ENCODE measurements at places on chromosomes 7 and 10.

DNA sequence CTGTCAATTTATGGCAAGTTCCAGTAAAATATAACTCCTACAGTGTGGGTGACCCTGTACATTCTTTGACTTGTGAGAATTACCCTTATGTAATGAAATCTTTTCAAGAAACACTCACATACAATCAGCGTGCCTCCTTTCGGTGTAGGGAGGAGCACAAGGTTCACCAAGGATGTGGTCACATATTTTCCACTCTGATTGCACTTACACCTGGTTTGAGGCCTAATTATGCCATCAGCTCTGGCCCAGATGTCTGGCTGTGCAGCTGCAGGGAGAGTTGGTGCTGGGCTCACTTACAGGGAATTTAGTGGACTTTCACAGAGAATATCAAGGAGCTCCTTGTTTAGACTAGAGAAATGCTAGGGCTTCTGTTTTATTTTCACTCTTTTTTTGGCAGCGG is 146.0 kb upstream of the STEAP4 start:
- DNase-seq = no peak

GRCh38 chr7:134034652-134035051 is 92.5 kb upstream of the LRGUK start:
- no peak for DNase-seq

- DNase-seq = no peak
These were observed 12.7 kb downstream of the PTF1A start for GRCh38 chr10:23204773-23205172.

- no peak for DNase-seq
These were observed 148.4 kb downstream of the SEMA3D start for GRCh38 chr7:85038466-85038865.

- DNase-seq = no peak
These were observed 112.1 kb downstream of the SGMS1 start for GRCh38 chr10:50511492-50512213.

DNA sequence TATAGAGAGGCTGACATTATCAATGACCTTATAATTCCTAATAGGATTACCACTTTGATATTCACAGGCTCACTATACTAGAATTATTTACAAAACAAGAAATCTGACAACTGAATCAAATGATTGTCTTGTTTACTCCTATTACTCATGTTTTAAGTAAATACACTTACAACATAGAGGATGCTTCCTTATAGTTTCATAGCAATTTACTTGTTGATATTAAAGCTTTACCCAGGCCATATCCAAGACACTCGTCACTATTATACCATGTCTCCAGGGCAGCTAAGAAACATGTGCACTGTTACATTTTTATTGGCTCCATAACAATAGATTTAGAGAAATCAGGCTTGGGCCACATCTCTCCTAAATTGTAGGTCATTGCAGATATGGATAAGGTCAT is 276.9 kb downstream of the HGF start:
- no peak for DNase-seq

- DNase-seq = no peak
These were observed 75.0 kb downstream of the EEPD1 start for GRCh38 chr7:36228039-36228438.

DNA sequence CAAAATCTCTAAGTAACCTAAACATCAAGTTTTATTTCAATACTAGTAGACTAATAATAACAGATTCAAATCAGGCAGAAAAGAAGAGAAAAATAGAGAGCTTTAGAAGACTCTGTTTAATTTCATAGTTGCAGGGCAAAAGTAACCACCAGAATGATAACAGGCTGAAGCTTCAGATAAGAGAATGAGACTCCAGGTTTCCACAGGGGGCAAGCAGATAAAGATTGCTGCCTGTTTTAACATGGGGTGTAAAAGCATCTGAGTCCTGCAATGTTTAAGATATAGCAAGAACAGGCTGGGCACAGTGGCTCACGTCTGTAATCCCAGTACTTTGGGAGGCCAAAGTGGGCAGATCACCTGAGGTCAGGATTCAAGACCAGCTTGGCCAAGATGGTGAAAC is 11.0 kb downstream of the CROT start:
- no peak for DNase-seq

- no peak for DNase-seq
These were observed 334.8 kb upstream of the GALNT17 start for GRCh38 chr7:70797109-70797514.

- peak; percentile 7 for DNase-seq
These were observed 166.3 kb upstream of the ADCY1 start for GRCh38 chr7:45407730-45408408.

- DNase-seq = no peak
These were observed 13.4 kb downstream of the JCAD start for GRCh38 chr10:30045961-30046360.

DNA sequence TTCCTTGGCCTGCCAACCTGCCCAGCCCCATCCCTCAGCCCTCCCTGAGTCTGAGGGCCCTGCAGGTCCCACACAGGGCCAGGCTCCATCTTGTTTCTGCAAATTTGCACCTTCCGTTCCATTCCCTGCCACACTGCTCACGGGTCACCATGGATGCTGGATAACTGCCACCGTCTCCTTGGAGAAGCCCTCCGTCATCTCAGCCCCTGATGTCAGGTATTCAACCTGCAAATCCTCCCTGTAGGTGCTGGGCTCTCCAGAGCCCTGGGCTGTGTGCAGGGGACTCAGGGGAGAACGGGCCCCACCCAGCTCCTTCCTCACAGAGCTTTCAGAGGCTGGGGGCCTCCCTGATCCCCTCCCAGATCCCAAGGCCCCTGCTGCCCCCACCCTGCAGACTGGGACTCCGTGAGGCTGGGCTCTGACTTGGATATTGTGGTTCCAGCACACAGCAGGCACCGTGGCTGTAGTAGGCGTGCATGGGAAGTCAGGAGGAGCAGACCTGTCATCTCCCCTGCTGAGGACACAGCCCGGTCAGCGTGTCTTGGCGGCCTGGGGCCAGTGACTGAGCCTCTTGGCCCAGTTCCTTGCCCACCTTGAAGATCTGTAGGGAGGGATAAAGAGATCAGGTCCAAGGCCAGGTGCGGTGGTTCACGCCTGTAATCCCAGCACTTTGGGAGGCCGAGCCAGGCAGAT is 121.7 kb upstream of the TNRC18 start:
- no peak for DNase-seq

- no peak for DNase-seq
These were observed 588 bp downstream of the CYREN start for GRCh38 chr7:135169964-135170273.

DNA sequence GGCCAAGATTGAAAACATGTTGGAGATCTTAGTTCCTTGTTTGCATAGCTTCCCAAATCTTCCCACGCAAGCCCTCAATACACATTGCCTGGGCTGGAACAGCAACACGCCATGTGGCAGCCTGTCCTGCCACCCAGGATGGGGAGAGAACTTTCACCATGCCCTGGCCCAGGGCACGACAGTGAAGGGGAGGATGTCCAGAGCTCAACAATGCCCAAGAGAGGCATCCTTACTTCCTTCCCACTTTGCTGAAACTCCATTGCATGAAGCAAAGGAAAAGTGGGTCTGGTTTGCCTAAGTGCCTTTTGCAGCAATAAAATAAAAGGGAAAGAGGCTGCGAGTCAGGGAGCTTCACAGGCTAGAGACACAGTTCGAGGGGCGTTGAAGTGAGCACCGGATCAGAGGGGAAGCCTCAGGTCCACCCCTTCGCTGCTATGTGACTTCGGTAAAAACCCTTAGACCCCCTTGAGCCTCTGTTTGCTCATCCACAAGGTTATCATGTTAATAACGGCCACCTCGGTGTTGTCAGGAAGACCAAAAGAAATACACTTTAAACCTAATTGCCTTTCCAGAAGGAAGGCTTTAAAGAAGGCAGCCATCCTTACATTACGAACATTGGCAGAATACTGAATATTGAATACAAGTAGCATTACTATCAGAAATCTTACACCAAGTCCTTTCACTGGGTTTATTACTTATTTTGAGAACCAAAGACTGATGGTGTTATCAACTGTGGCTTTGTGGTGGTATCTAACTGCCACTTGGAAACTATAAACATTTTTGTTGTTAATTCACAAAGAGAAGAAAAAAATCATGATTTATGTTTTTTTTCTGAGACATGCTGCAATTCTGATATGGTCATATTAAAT is 133.3 kb downstream of the ICA1 start:
- no peak for DNase-seq

DNA sequence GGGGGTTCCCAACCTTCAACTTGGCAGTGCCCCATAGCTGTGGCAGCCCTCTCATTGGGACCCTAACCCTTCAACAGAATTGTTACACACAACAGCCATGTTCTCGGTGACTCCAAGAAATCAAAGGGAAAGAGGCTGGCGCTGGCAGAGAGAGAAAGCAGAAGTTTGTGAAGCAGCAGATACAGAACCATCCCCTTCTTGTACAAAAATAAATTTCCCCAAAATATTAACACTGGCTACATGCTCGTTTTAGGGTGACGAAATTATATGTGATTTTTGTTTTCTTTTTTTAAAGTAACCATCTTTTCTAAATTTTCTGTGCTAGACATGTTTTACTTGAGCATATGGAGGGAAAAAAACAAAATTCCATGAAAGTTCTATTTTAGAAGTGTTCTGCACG is 45.2 kb upstream of the SAMD8 start:
- no peak for DNase-seq

DNA sequence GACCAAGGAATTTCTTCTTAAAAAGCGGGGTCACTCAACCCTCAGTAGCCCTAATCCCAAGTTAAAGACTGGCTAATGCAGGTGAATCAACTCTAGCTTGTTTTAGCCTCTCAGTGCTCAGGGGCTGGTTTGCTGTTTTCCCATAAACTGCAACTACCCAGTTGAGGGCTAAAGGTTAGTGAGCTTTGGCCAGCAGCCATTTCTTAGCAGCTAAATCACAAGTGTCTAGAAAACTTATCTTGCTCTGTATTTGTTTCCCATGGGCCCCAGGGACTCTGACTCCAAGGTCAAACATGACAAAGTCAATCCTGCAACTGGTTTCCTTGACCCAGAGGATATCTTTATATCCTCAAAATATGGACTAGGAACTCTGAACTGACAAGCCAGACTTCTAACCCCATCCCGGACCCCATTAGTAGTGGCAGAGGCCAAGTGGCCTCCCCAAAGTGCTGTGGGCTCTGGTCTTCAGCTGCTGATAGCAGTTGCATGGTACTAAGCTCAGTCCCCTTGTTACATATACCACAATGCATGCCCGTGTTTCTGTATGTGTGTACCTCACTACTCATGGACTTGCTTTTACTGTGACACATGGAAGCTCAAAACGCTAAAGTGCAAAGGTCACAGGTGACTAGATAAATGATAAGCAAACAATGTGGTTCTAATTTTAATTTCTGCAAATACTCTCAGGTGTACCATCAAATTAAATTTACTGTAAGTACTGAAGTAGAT is 793.0 kb upstream of the IGFBP3 start:
- no peak for DNase-seq

DNA sequence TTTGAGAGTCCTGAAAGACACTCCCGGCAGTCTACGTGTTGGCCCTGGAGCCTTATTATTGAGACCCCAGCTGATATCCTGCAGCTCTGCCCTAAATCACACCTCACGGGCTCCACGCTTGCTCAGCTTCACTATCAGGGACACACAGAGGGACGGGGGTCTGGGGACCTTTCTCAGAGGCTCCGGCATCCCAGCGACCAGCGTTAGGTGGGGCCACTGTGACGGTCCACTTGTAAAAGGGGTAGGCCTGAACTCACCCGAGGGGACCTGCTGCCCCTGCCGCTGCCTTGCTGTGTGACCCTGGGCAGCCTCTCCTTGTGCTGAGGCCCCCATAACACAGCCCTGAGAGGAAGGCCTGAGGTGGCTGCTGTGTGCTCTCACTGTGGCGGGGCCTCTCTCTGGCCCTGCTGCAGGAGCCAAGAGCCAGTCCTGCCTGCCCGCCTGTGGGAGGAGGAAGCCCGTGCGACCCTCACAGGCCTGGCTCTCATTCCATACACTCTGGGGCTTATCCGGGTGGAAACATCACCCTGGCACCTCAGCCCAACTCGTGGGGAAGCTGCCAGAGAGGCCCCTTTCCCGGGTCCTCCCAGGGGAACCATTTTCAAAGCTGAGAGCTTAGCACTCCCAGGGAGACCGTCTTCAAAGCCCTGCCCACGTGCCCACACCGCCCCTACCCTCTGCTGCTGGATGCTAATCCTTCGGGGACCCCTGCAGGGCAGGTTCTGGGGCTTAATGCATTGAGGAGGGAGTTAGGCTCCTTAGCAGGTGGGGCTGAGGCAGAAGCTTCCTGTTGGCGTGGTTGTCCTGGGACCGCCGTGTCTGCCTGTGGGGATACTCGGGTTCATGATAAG is 21.7 kb downstream of the AQP1 start:
- peak; percentile 74 for DNase-seq

DNA sequence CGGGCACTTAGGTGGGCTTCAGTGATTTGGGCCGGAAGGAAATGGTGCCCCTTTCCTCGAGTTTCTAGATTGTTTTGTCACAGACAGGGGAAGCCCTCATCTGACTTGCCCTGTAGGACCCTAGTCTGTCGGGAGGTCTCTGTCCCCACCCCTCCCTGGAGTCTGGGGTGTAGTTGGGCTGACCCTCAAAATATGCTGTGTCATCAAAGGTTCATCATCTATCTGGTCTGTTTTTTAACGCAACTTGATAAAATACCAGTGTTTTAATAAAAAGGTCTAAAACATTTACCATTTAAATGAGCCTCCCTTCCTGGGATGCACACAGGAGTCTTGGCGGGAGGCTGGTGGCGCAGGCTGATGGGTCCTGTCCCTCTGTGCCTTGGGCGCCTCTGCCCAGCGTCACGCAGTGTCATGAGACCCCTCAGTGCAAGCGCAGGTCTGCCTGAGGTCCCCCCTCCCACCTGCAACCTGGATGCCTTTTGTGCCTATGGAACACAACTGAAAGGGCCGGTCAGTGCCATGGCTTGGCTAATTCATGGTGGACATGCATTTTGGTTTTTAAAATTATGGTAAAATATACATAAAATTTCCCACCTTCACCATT is 146.4 kb downstream of the MGMT start:
- DNase-seq = no peak

DNA sequence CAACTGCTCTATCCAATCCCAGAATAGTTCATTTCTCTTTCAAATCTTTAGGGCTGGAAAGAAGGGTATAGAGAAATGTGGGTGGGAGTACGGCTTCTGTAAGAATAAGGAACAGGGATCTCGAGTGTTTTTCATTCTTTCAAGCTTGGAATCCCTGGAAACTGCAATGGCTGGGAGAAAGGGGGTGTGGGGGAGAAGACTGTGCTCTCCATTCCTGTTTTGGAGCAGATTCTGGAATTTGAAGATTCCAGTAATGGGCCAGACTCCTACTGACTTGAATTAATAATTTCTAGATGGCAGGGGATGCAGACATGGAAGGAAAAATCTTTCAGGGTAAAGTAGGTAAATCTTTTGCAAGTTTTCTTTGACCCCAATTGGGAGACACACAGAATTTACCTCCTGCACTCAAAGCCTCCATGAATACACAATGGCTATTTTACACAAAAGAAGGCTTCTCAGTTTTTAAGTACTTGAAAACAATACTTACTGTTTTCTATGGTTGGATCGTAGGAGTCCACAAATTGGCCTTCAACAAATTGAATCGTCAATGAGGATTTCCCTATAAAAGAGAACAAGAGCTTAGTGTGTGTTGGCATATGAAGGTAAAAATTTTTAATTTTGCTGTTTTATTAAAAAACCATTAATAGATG is 29.1 kb downstream of the RHEB start:
- DNase-seq = no peak

GRCh38 chr10:64515970-64516699 is 994.9 kb downstream of the REEP3 start:
- DNase-seq = no peak

- DNase-seq = no peak
These were observed 48.0 kb downstream of the SORCS3 start for GRCh38 chr10:104689105-104689504.

GRCh38 chr10:78550716-78551115 is 517.1 kb downstream of the RPS24 start:
- no peak for DNase-seq

- DNase-seq = no peak
These were observed 161.6 kb downstream of the NRCAM start for GRCh38 chr7:108294595-108294994.

- no peak for DNase-seq
These were observed 521.0 kb downstream of the SORCS1 start for GRCh38 chr10:106643473-106643872.
